ENCODE measurements at places on chromosomes 3 and 15. TPM values are rescaled to one million over a fixed set of nuclear protein-coding genes. Genes with fewer than 3 reads are reported as not detected.

DNA sequence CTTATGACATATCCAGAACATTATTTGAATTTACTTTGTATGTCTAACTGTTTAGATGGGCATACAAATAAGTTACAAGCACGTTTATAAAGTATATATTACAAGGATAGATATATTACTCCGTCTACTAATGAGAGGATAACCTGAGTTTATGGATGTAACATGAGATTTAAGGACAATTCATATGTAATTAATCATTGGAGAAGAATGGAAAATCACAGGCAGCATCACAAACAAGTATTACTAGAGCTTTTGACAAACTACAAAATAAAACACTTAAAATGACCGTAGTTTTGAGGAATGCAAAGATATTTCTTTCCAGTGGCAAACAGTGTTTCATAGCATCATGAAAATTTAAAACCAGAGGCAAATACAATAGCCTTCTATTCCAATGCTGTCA, 113.8 kb downstream of the ROBO1 start:
- no peaks in the 10 kb centered on the region for H3K4me1 ChIP-seq
- no peaks in the 10 kb centered on the region for H3K27me3 ChIP-seq
- DNase-seq: no peak
- no peak overlapping the region for H3K4me3 ChIP-seq
- H3K27ac ChIP-seq: no peak overlapping the region

The GPR27 gene
- total RNA-seq: 0.47 TPM

DNA sequence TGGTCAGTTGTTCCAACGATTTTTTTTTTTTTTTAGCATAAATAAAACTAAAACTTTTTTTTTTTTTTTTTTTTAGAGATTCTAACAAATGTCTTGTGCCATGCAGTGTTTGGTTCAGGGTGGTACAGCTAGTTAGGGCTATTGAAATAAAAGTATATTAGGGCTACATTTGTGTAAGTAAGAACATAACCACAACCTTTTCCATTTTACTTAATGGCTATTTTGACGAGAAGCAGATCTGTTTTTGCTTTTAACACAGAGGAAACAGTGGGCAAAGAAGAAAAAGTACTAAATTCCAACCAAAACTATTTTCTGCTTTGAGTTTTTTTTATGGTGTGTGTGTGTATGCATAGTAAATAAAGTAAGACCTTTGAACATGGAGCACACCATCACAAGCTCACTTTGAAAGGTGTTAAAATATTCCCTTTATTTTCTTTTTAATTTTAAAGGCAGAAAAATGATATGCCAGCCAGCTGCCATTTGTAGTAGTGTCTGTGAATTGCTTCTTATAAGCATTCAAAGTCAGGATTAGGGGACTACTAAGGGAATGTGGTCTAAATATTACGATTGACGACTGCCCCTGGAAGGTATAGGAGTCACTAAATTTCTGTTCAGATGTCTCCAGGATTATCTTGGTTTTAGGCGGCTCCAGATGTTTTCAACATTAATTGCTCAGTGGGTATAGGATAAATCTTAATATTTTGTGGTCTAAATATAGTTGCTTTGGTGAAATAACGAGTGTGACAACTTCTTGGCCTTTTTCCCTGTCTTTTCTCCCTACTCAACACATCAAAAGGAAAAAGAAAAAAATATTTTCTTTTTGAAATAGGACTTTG, 3.1 kb downstream of the RARB start:
- no peaks in the 10 kb centered on the region for H3K36me3 ChIP-seq
- H3K4me1 ChIP-seq: peaks cover 5% of the 10 kb centered on the region
- H3K4me3 ChIP-seq: no peak overlapping the region
- H3K27me3 ChIP-seq: peaks cover 44% of the 10 kb centered on the region
- no peak for DNase-seq

DNA sequence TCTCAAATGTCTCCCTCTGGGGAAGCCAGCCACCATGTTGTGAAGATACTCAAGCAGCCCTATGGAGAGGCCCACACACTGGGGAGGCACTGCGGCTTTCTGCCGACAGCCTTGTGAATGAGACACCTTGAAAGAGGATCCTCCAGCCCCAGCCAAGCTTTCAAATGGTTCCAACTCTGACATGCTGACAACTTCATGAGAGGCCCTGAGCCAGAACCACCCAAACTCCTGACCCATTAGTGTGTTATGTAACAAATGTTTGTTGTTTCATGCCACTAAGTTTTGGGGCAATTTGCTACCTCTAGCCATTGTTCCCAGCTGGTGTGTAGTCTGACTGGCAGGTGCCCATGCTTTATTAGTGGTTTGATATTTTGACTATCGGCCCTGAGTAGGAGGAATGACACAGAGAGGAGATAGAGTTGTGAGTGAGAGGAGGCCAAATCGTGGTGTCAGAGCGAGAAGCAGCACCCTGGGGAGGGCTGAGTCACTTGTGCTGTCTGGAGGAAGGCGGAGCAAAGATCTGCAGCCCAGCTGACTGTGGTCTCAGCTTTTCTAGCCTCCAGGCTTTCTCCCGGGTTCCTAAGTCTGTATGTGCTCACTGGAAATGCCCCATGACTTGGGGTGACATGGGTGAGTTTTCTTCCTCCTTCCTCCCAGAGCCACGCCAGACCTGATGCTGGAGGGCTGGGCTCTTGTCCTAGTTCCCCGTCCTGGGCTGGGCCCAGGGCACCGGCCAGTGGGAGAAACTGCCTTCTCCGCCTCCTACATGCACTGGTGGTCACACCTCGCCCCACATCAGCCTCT, 56.7 kb upstream of the BLM start:
- DNase-seq: peak; percentile 90
- H3K27ac ChIP-seq: peak overlapping the region; percentile 67
- H3K36me3 ChIP-seq: peaks cover 2% of the 10 kb centered on the region

The B3GNT5 gene
- total RNA-seq: 25.8 TPM

GRCh38 chr3:131403216-131403895, 21.8 kb downstream of the NUDT16 start:
- no peak overlapping the region for H3K27ac ChIP-seq
- H3K4me3 ChIP-seq: no peak overlapping the region
- peaks cover 6% of the 10 kb centered on the region for H3K27me3 ChIP-seq
- H3K4me1 ChIP-seq: peaks cover 2% of the 10 kb centered on the region
- H3K36me3 ChIP-seq: peaks cover 3% of the 10 kb centered on the region
- no peak for DNase-seq

The KLHL40 gene
- not detected for total RNA-seq

- no peak overlapping the region for H3K4me3 ChIP-seq
- DNase-seq: no peak
- H3K27me3 ChIP-seq: no peaks in the 10 kb centered on the region
- H3K36me3 ChIP-seq: peaks cover 26% of the 10 kb centered on the region
- H3K4me1 ChIP-seq: peaks cover 40% of the 10 kb centered on the region
Observed at GRCh38 chr3:195384952-195385351, 57.9 kb downstream of the ACAP2 start.

The FRMD5 gene
- 0.25 TPM for total RNA-seq

All from activated CD8-positive, alpha-beta T cell treated with anti-CD3 and anti-CD28 coated beads for 36 hours (primary cell).